ENCODE measurements at places on chromosomes 4 and X.
A peak's percentile ranks its signal among the peaks of the same experiment; 100 is the strongest.

DNA sequence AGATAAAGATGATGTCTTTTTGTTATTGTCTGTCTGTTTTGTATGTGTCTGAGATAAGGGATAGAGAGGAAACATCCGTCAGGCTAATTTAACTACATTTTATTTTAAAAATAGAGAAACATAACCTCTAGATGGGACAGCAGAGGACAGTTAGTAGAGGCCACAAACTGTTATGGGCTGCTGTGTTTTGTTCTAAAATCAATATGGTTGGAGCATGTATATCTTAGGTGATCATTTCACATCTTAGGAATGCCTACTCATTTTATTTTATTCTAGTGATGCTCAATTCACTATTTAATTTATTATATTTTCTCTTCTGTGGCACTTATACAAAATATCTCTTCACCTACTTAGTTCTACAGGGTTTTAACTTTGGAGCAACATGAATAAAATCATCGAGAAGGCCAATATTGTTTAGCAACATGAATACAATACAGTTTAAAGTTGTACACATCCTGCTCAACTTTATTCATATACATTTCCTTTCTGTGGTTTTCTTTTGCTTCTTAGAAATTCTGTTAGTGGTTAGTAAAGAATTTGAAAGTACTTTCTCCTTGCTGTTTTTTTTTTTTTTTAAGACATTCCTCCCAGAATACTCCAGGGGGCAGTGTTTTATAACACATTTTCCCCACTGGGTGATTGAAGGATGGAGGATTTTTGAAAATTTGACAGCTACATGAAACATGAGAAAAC lies 392.9 kb downstream of the UNC5C start:
- DNase-seq, result no peak

DNA sequence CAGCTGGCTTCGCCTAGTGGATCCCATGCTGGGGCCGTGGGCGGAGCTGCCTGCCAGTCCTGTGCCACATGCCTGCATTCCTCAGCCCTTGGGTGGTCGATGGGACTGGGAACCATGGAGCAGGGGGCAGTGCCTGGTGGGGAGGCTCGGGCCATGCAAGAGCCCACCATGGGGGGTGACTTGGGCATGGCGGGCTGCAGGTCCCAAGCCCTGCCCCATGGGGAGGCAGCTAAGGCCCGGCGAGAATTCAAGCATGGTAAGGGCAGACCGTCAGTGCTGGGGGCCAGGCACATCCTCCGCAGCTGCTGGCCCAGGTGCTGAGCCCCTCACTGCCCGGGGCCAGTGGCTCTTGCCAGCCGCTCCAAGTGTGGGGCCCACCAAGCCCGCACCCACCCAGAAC lies 262.6 kb downstream of the CENPC start:
- no peak for DNase-seq

- DNase-seq, result peak; percentile 93
These were observed at the start of gene CEP135 for GRCh38 chr4:55948726-55949481. Gene CEP135, plus strand, starts transcription at chr4:55948945. Its CDS starts 3,186 bp downstream, at chr4:55952131.

DNA sequence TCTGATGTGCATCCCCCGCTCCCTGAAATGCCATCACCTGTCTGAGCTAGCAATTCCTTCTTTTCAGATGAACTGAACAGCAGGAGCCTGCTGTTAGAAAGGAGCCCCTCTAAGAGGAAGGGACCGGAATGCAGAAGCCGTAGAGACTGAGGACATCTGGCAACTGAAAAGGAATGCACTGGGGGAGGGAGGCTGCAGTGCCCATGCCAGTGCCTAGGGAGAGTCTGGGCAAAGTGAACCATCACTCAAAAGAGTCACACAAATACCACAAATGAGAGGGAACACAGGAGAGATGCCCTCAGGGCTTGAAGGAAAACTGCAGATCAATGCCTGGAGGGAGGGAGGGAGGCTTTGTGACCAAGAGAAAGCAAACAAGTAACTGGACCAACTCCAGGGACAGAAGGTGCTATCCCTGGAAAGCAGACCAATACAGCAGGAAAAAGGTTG lies 93.9 kb upstream of the CBR4 start:
- no peak for DNase-seq

GRCh38 chr4:37827030-37827685 lies 672 bp downstream of the PGM2 start:
- DNase-seq, result no peak

DNA sequence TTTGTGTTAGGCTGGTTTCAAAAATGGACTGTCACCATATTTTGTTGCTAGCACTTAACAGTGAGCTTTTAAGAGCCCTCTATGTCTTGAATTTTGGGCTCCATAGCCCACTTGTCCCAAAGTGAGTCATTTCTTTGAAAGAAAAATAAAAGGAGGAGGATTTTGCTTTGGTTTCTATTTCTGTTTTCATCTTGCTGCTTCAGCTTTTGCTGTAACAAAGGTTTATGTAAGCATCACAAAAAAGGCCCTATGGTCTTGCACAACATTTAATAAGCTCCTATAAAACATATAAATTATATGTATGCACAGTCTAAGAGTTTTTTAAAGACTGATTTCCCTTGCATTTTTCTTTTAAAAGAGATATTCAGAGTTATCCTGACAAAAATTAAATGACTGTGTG lies 105.2 kb downstream of the PHOX2B start:
- no peak for DNase-seq

All from activated T-cell treated with anti-CD3 and anti-CD28 coated beads for 48 hours (primary cell).